ENCODE measurements at places on chromosomes 6 and 20.

DNA sequence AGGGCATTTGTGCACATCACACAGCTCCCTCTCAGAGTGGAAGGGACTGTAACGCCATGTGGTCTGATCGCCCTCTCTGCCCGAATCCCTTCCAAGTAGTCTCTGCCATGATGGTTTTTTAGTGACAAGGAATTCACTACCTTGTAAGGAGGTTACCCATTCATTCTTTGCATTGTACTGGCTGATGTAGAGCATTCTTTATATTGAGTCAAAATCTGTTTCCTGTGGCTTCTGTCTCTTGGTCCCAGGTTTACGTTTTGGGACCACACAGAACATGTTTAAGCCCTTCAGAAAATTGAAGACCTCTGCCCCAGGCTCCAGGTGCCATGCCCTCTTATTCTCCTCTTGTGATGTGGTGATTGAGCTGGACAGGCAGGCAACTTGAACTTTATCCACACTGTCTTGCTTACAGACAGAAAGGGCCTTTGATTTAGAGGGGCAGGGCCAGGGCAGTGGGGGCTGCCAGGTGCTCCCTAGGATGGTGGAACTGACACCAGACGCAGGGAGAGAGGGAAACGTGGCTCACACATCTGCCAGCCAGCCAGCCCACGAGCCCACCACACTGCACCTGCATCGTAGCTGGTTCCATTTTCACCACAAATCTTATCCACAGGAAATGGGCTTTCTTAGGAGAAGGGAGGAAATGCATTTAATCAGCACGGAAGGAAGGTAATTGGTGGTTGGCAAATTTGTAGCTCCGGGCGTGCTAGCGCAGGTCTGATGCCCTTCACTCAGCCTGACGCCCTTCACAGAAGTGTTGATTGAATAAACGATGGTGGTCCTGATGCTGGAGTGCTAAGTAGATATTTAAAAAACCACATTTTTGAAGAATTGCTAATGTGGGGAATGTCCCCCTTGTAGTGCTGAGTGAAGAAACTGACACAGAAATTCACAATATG is 78.2 kb downstream of the TCP11 start:
- DNase-seq = no peak

DNA sequence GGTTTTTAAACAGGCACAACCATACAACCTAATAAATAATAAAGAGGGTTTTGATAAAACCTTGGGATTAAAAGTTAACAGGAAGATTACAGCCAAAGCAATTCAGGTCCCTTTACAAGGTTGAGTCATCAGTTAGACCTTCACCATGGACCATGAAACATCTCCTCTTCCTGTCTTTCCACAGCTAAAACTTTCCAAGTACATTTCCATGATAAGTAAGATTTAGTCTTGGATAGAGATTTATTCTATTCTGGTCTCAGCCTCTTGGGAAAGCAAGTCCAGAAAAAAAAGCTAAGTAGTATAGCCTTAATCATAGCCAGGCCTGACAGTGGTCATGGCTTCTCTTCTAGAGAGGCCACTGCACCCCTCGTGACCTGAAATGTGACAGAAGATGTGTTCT is 2.9 kb upstream of the PRSS35 start:
- no peak for DNase-seq

- no peak for DNase-seq
These were observed 196.8 kb downstream of the SMOC2 start for GRCh38 chr6:168637834-168638233.

DNA sequence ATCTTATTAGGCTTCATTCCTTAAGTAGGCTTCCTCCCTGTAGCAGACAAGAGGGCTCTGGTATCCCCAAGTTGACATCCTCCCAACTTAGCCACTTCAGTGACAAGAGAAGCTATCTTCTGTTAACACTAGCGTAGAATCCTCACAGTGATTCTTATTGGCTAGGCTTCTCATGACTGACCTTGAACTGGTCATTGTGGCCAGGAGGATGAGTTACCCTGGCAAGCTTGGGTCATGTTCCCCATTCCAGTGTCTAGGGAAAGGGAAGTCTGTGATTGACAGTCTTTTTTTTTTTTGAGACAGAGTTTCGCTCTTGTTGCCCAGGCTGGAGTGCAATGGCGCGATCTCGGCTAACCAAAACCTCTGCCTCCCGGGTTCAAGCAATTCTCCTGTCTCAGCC is 7.1 kb downstream of the CDKAL1 start:
- DNase-seq = no peak

DNA sequence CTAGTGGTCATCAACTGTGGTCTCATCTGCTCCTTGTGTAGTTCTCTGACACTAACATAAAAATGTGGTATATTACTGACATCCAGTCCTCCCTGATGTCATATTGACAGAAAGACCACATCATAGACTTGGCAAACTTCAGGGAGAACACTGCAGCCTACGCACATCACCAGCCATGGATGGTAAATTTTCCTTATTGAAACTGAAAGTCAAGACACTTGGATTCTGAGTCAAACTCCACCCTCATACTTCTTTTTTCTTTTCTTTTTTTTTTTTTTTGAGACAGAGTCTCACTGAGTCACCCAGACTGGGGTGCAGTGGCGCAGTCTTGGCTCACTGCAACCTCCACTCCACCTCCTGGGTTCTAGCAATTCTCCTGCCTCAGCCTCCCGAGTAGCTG is 25.4 kb downstream of the NDRG3 start:
- DNase-seq = no peak

DNA sequence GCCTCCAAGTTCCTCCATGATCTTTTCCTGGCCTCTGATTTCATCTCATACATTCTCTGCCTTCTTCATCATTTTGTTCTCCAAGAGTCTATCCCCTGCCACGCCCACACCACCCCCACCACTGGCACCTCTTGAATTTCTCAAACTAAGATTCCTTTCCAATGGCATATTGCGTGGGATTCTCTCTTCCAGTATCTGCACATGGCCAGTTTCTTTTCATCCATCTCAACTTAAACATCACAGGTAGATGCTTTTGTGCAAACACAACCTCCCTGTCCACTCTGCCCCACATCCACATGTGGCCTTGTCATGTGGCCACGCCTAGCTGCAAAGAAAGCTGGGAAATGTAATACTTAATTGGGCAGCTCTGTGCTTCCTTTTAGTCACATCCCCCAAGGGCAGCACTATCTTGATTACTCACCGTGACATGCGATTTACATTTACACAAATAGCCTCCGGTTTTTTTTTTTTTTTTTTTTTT is 33.4 kb upstream of the ZMYND8 start:
- no peak for DNase-seq

DNA sequence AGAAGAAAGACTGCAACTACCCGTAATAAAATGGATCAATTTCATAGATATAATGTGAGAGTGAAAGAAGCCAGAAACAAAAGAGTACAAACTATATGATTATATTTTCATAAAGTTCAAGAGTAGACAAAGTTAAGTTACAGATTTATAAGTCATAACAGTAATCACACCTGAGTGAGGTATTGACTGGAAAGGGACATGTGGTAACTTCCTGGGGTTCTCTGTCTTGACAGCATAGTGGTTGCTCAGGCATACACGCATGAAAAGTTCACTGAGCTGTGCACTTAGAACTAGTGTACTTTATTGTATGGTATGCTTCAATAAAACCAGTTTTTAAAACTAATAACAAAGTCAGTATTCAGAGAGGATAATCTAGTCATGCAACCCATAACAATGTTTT is 653.6 kb downstream of the EPM2A start:
- no peak for DNase-seq

GRCh38 chr6:134299236-134299635 is 18.7 kb downstream of the SGK1 start:
- no peak for DNase-seq

GRCh38 chr6:67591910-67592309 is 1043.2 kb upstream of the ADGRB3 start:
- no peak for DNase-seq

- no peak for DNase-seq
These were observed 54.1 kb upstream of the SHLD1 start for GRCh38 chr20:5696011-5696559.

- peak; percentile 90 for DNase-seq
These were observed at the start of gene TTPAL for GRCh38 chr20:44475694-44476560. Gene TTPAL, plus strand, starts transcription at chr20:44475874. Its CDS starts 4,126 bp downstream, at chr20:44480000.

- no peak for DNase-seq
These were observed 46.7 kb downstream of the CNKSR3 start for GRCh38 chr6:154463573-154464419.

DNA sequence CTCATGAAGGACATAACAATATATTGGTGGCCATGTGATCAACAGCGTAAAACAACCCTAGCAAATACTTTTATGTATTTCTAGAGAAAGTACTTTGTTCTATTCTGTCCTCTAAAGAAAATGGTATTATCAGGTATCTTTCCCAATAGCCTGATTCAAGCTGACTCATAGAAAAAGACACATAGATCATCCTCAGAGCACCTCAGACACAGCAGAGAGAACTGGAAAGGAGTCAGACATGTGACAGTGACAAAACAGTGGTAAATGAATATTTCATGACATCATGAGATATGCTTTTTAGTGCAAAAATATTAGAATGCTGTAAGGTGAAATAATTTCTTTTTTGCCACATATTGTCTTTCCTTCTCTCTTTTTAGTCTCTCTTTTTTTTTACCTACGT is 1355.0 kb upstream of the MAP3K7 start:
- DNase-seq = no peak

DNA sequence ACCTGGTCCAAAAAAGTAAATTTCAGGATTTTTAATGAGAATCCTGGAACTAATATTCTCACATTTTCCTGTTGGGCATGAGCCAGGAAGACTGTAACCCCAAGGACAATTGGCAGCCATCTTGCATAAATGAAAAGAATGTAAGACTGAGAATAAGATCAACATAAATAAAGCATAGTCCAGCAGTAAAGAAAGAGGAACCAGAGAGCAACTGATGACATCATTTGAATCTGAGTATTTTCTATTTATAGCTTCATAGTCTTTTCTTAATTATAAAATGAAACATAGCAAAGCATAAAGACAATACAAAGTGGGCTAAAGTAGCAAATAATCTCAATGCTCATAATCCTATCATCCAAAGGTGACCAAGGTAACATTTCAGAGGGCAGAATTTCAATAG is 26.6 kb upstream of the FBXL4 start:
- no peak for DNase-seq

DNA sequence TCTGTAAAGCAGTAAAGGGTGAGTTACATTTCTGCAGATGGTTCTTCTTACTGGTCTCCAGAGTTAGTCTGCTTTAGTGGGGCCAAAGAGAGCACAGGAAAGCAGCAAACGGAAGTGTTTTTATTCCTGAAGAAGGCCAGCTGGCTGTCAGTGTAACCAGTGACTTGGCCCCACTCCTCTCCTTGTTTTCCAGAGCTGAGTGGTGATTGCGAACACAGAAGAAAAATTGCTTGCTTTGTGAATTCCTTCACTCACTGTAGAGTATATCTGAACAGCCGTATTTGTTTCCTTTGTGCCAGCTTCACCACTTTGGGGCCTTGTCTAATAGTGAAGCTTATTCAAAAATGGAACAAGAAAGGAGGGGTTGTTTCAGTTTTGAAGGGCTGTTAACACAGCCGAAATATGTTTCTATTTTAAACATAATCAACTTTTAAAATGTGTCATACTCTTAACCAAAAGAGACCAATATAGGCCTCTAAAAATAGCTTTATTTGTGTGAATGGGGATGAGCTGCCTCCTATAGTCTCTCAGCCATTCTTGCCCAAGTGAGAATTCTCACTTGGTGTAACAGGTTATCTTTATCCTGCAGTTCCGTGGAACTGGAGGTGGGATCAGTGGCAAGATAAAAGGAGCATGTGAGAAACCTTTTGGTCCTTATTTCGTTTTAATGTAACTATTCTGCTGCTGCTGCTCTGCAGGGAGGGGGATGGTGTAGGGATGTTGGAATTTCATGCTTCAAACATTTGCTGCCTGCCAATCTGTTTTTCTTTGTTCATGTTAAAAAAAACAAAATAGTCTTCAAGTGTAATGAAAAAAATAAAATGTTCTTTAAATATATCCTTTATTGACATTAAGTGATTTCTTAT is 37.8 kb downstream of the ZC2HC1B start:
- no peak for DNase-seq

DNA sequence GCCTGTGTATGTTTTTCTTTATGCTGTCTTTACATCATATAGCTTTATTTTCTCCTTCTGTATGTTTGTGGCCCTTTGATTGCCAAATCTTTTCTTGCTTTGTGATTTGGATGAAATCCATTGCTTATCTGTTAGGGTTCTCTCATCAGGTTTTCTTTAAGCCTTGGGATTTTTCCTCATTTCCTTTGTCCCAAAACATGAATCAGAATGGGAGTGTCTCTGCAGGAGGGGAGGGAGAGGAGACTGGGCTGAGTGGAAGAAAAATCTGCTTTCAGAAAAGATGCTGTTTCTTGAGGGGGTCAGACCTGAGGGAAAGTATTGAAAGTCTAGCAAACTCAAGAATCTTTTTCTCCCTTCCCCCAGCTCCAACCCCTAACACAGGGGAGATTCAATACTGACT is 758.0 kb upstream of the MMS22L start:
- DNase-seq = no peak

DNA sequence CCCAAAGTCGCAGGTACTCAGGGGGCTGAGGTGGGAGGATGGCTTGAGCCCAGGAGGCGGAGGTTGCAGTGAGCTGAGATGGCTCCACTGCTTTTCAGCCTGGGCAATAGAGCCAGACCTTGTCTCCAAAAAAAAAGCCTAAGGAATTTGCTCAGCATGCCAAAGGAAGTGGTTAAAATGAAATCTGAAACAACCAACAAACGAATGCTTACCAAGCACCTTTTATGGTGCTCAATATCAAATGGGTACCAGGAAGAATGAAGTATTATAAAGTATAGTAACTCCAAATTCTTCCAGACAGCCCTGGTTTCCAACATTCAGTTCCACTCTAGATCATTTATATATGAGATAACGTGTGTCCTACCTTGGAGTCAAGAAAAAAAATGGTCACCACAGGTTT is 14.0 kb downstream of the GMDS start:
- DNase-seq = no peak

- no peak for DNase-seq
These were observed 215.3 kb upstream of the SUPT3H start for GRCh38 chr6:45592991-45593390.

DNA sequence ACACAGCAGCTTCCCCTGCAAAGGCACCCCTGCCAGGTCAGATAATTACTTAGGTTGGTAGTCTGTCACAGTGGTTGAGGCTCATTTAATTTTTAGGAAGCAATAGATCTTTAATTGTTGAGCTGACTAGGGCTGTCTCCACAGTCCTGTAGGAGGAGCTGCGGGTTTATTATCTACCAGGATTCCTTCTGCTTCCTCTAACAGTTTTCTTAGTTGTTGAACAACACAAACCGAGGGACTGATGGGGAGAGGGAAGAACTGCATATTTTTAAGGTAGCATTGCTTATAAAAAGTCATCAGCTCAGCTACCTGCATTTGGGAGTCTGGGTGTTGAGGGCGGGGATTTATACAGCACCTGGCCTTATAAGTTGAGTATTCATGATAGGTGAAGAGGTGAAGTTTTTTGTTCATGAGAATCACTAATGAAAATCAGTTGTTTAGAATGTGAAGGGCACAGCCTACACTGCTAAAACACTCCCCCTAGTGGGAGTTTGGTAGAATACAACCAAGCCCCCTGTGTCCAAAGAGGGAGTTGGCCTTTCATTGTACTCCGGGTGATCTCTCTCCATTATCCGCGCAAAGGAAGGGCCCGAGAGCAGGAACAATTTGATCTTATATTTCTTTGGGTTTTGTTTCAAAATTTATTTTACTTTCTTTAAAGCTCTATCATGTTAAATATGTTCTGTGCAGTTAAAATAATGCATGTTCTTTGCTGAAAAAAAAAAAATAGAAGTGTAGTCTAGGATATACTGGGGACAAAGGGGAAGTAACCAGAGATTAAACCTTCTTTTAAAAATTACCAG is 69.6 kb downstream of the SSR1 start:
- DNase-seq = peak; percentile 66

- DNase-seq = no peak
These were observed 232.8 kb upstream of the RNF24 start for GRCh38 chr20:4247898-4248858.

- no peak for DNase-seq
These were observed 98.3 kb downstream of the SLC22A23 start for GRCh38 chr6:3358413-3359100.
